H9 (cell line): ENCODE measurements at places on chromosomes 3 and 15. TPM values are rescaled to one million over a fixed set of nuclear protein-coding genes. Genes with fewer than 3 reads are reported as not detected.
A peak's percentile ranks its signal among the peaks of the same experiment; 100 is the strongest.

DNA sequence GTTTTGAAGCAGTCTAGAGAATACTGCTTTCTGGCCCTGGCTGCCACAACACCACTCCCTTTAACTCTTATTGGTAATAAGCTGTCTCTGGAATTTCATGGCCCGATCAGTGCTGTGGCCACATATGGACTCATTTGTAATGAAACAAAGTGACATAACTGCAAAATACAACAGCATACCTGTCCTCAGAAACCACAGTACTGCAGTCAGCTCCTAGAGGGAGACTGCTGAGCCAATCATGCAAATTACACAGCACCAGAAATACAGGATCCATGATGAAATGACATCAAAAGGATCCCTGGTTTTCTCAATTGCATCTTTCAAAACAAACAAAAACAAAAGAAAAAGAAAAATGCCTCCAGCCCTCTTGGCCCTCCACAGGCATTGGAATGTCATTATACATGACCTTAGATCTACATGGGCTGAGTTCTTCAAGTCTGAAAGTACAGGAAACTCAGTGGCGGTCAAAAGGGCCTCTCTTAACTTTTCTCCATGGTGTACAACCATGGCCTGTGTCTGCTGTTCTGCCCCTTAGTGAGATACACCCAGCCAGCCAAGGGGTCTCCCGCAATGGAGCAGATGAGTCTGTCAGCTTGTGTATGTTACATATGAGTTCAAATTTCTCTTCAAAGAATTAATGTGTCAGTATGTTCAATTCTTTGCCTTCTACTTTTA, 24.9 kb upstream of the KBTBD12 start:
- H3K27me3 ChIP-seq: no peaks in the 10 kb centered on the region
- H3K4me3 ChIP-seq: no peak overlapping the region
- H3K4me1 ChIP-seq: no peaks in the 10 kb centered on the region
- H3K27ac ChIP-seq: no peak overlapping the region

GRCh38 chr15:67863442-67863987, 23.7 kb upstream of the RNU6-1 start:
- H3K4me3 ChIP-seq: peak overlapping the region; percentile 67; the same call in 2 of the 3 replicates
- H3K4me1 ChIP-seq: no peaks in the 10 kb centered on the region; the same call in 1 of the 2 replicates
- H3K36me3 ChIP-seq: no peaks in the 10 kb centered on the region
- no peak overlapping the region for H3K27ac ChIP-seq
- no peaks in the 10 kb centered on the region for H3K27me3 ChIP-seq
- DNase-seq: peak; percentile 87

GRCh38 chr3:142263112-142263511, 37.7 kb upstream of the GK5 start:
- no peak for DNase-seq
- H3K4me3 ChIP-seq: no peak overlapping the region
- no peaks in the 10 kb centered on the region for H3K36me3 ChIP-seq
- no peak overlapping the region for H3K27ac ChIP-seq
- no peaks in the 10 kb centered on the region for H3K27me3 ChIP-seq

- DNase-seq: no peak
- H3K27ac ChIP-seq: no peak overlapping the region
- H3K36me3 ChIP-seq: no peaks in the 10 kb centered on the region
- H3K4me3 ChIP-seq: no peak overlapping the region
- no peaks in the 10 kb centered on the region for H3K27me3 ChIP-seq
Measured at GRCh38 chr3:186021673-186022362, 84.0 kb upstream of the TRA2B start.

DNA sequence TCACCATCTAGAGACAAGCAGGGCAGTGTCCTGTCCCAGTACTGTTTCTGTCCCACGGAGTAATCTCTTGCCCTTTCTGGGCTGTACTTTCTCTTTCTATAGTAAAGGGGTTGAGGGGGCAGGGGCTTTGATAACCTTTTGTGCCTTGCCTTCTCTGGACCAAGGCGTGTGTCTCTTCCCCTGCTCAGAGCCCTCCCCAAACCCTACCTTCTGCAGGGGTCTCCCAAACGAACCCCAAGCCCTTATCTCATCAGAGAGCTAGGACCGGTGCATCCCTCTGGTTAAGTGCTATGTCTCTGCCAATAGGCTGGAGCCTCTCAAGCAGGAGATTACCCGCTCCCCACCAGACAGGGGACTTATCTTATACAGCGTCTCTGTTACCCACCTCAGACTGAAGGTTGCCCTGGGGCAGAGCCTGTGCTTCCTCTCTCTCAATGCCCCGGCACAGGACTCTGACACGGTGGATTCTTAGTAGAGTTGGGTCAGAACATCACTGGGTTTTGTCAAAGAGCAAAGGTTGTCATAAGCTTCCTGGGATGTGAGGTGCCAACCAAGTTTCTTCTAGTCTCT, 2.9 kb downstream of the PLEKHO2 start:
- peak overlapping the region; percentile 68; the same call in 2 of the 3 replicates for H3K4me3 ChIP-seq
- H3K27me3 ChIP-seq: no peaks in the 10 kb centered on the region
- peak; percentile 24 for DNase-seq
- H3K27ac ChIP-seq: no peak overlapping the region
- peaks cover 14% of the 10 kb centered on the region for H3K36me3 ChIP-seq
- no peaks in the 10 kb centered on the region; the same call in 1 of the 2 replicates for H3K4me1 ChIP-seq

- no peak overlapping the region for H3K4me3 ChIP-seq
- H3K27ac ChIP-seq: no peak overlapping the region
- DNase-seq: no peak
- peaks cover 3% of the 10 kb centered on the region; the same call in 1 of the 2 replicates for H3K36me3 ChIP-seq
- H3K4me1 ChIP-seq: no peaks in the 10 kb centered on the region; the same call in 1 of the 2 replicates
- no peaks in the 10 kb centered on the region for H3K27me3 ChIP-seq
Measured at GRCh38 chr3:36800533-36801116, 36.3 kb upstream of the DCLK3 start.

DNA sequence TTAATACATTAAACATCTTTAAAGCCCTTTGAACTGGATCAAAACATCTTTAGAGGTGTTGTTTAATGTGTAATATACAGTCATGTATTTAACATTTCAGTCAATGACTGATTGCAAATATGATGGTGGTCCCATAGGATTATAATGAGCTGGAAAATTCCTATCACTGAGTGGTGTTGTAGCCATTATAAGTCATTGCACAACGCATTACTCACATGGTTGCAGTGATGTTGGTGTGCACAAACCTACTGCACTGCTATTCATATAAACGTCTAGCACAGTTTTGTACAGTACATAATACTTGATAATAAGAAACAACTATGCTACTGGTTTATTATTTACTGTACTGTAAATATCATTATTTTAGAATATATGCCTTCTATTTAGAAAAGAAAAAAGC, 75.6 kb downstream of the DTWD1 start:
- no peak for DNase-seq
- H3K27me3 ChIP-seq: no peaks in the 10 kb centered on the region
- no peaks in the 10 kb centered on the region for H3K4me1 ChIP-seq
- H3K4me3 ChIP-seq: no peak overlapping the region

DNA sequence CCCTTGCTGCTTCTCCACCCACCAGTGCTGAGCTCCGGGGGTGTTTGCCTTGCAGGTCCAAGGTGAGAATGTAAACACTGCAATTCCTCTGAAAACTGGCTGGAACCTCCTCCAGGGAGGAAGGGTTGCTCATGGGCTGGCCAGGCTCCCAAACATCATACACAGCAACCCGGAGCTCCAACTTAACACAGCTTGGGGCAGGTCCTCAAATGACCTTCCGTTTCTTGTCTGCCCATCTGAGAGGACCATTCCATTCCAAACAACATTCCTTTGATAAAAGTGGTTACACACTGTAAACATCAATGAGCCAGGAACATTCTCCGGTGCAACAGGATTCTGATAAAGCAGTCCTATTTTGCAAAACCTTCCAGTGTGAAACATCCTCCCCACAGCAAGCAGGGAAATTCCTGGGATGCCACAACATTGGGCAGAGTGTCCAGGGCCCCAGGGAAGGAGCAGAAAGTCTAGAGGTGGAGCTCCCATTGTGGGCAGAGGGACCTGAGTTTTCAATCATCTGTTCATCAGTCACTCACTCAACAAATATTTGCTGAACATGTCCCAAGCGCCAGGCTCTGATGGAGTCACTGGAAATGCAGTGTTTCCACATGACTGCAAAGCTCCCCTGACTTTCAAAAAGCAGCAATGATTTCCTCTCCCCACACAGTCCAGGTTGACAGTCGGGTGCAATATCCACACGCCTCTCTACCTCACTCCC, 7.3 kb upstream of the HEG1 start:
- DNase-seq: no peak
- H3K4me3 ChIP-seq: no peak overlapping the region
- H3K27ac ChIP-seq: no peak overlapping the region
- H3K36me3 ChIP-seq: no peaks in the 10 kb centered on the region
- H3K4me1 ChIP-seq: no peaks in the 10 kb centered on the region; the same call in 1 of the 2 replicates
- peaks cover under 1% of the 10 kb centered on the region; the same call in 1 of the 2 replicates for H3K27me3 ChIP-seq

DNA sequence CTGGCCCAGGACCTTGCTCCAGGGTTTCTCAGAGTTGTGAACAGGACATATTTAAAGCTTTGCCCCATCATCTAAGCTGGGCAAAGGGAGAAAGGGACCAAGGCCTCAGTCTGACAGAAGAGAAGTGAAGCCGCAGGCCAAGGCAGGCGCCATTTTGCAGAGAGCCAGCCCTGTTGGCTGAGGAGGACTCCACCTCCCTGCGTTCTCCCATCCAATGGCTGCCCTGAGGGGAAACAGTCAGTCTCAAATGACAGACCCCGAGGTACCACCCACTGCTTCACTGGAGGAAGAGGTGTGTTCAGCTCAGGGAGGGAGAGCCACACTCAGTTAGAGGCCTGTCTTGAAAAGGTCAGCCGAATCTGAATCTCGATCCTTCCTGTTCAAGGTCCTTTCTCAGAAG, 86.1 kb downstream of the ADAMTS17 start:
- peaks cover 17% of the 10 kb centered on the region for H3K36me3 ChIP-seq
- no peaks in the 10 kb centered on the region for H3K27me3 ChIP-seq
- H3K4me1 ChIP-seq: no peaks in the 10 kb centered on the region
- H3K4me3 ChIP-seq: no peak overlapping the region
- no peak for DNase-seq

- H3K4me1 ChIP-seq: no peaks in the 10 kb centered on the region; the same call in 1 of the 2 replicates
- H3K27ac ChIP-seq: no peak overlapping the region
- H3K27me3 ChIP-seq: no peaks in the 10 kb centered on the region
- no peak for DNase-seq
- H3K36me3 ChIP-seq: no peaks in the 10 kb centered on the region
- H3K4me3 ChIP-seq: no peak overlapping the region
Measured at GRCh38 chr3:160801386-160802118, 45.5 kb downstream of the PPM1L start.

- H3K27ac ChIP-seq: no peak overlapping the region
- H3K36me3 ChIP-seq: peaks cover 2% of the 10 kb centered on the region; the same call in 1 of the 2 replicates
- no peak overlapping the region for H3K4me3 ChIP-seq
- no peaks in the 10 kb centered on the region for H3K4me1 ChIP-seq
- no peak for DNase-seq
Measured at GRCh38 chr3:141106842-141107241, 55.7 kb downstream of the SPSB4 start.

GRCh38 chr15:66909381-66909890, 156.0 kb upstream of the SMAD3 start:
- H3K27ac ChIP-seq: no peak overlapping the region
- H3K27me3 ChIP-seq: no peaks in the 10 kb centered on the region
- H3K4me3 ChIP-seq: no peak overlapping the region
- peak; percentile 12 for DNase-seq
- no peaks in the 10 kb centered on the region for H3K36me3 ChIP-seq
- H3K4me1 ChIP-seq: no peaks in the 10 kb centered on the region

DNA sequence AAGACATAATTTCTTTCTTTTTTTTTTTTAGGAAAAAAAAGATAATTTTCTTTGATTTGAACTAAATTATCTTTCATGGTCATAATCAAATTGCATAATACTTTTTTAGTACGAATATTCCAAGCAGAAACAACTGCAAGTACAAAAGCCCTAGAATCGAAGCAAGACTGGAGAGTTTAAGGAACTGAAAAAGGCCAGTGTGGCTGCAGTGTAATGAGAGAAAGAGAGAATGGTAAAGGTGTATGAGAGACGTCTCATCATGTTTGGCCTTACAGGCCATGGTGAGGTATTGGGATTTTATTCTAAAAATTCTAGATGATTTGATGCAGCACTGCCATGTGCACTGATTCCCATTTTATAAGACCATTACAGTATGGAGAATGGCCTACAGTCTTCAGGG, 180.9 kb downstream of the SUCNR1 start:
- no peak overlapping the region for H3K4me3 ChIP-seq
- no peaks in the 10 kb centered on the region for H3K27me3 ChIP-seq
- DNase-seq: no peak
- no peaks in the 10 kb centered on the region for H3K4me1 ChIP-seq

DNA sequence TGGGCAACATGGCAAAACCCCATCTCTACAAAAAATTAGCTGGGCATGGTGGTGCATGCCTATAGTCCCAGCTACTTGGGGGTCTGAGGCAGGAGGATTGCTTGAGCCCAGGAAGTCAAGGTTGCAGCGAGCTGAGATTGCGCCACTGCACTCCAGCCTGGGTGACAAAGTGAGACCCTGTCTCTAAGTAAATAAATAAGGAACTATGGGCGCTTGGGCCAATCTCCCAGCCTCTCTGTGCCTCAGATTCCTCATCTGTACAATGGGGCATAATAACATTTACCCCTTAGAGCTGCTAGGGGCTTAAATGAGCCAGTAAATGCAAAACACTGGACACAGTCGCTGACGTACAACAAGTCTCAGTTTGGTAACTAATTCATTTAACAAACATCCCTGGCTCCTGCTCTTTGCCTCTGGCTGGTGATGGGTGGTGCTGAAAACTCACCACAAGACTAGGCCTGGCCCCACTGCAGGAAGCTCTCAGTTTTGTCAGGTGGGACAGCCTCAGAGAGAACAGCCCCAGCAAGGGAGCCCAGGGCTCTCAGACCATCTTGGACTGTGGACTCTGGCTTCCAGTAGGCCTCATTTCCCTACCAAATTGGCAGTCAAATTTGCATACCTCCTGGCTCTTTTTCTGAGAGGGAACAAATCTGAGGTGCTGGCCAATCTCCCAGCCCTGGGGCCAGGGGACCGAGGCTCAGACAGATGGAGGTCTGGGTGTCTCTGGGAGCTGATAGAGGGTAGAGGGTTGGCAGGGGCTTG, 6.4 kb upstream of the TBC1D2B start:
- no peak overlapping the region for H3K27ac ChIP-seq
- H3K36me3 ChIP-seq: no peaks in the 10 kb centered on the region
- no peak for DNase-seq
- no peak overlapping the region for H3K4me3 ChIP-seq
- no peaks in the 10 kb centered on the region for H3K4me1 ChIP-seq

TMEM158 gene
- total RNA-seq: 29.1 and 30.3 TPM in 2 replicates

SCAANT1 gene
- total RNA-seq: not detected in 2 replicates

LINGO1 gene
- 41.6 and 42.6 TPM in 2 replicates for total RNA-seq

PRTG gene
- total RNA-seq: 4.4 and 5.7 TPM in 2 replicates

DPH3 gene
- 36.2 and 36.9 TPM in 2 replicates for total RNA-seq

COLQ gene
- 0.61 and 1.1 TPM in 2 replicates for total RNA-seq

EBLN2 gene
- total RNA-seq: 4.4 and 6.1 TPM in 2 replicates

KBTBD13 gene
- not detected in 2 replicates for total RNA-seq

CCR8 gene
- total RNA-seq: 0.31 and 0.64 TPM in 2 replicates

GATM gene
- total RNA-seq: 9.0 and 10.7 TPM in 2 replicates

GUCA1C gene
- not detected in 2 replicates for total RNA-seq

BCHE gene
- total RNA-seq: 0.79 and 1.4 TPM in 2 replicates

MFGE8 gene
- 643 and 653 TPM in 2 replicates for total RNA-seq

SERPINI1 gene
- total RNA-seq: 5.8 and 6.0 TPM in 2 replicates

RAMAC gene
- total RNA-seq: 35.8 and 35.9 TPM in 2 replicates

IL17RC gene
- total RNA-seq: 6.8 and 9.1 TPM in 2 replicates
